ENCODE measurements at places on chromosomes 13 and 19.

- no peak for DNase-seq
These were observed 74.0 kb downstream of the PCDH9 start for GRCh38 chr13:67155898-67156722.

DNA sequence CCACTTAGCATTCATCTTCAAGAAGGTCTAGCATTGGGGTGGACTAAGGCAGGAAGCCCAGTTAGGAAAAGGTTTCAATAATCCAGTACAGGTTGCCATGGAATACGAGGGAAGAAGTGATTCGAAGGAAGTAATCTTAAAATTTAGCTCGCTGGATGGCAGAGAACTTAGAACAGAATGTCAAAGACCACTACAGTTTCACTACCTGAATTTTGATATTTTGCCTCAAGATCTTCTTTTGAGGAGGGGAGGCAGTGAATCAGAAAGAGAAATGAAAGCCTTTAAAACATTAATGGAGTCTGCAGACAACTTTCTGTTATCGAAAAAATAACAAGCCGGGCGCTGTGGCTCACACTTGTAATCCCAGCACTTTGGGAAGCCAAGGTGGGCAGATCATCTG, 7.0 kb upstream of the RAB8A start:
- DNase-seq: no peak

- no peak for DNase-seq
These were observed 69.1 kb downstream of the ATP7B start for GRCh38 chr13:51942189-51942588.

DNA sequence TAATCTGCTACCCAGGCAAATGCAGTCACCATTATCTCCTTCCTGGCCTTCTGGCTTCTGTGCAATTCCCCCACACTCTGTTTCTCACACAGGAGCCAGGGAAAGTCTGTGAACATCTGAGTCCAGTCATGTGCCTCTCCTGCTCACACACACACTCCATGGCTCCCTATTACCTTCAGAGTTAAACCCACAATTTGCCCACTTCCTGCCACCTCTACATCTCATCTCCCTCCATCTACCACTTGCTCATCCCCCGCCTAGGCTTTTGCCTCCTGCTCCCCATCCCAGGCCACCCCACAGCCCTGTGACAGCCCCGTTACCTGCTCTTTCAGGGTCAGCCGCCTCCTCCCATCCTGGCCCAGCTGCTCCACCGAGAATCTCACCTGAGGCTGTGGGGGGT, 13.5 kb downstream of the IL12RB1 start:
- no peak for DNase-seq

All from stimulated activated CD4-positive, alpha-beta T cell treated with anti-CD3 and anti-CD28 coated beads, Interleukin-12 subunit alpha, Interleukin-12 subunit beta, amount 100 ng/mL, for 4 hours (primary cell).